ENCODE measurements at places on chromosomes 12 and 14.

DNA sequence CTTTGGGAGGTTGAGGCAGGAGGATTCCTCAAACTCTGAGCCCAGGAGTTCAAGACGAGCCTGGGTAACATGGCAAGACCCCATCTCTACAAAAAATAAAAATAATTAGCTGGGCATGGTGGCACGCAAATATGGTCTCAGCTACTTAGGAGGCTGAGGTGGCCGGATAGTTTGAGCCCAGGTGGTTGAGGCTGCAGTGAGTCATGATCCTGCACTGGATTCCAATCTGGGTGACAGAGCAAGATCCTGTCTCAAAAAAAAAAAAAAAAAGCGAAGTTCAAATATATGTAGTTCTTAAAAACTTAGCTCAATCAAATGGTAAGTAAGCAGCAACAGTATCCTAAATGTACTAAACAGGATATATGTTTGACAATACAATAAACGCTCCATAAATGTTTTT, 85.5 kb upstream of the SSTR1 start:
- DNase-seq, result no peak

- DNase-seq, result no peak
These were observed 78.0 kb downstream of the IFNG start for GRCh38 chr12:68081561-68081960.

DNA sequence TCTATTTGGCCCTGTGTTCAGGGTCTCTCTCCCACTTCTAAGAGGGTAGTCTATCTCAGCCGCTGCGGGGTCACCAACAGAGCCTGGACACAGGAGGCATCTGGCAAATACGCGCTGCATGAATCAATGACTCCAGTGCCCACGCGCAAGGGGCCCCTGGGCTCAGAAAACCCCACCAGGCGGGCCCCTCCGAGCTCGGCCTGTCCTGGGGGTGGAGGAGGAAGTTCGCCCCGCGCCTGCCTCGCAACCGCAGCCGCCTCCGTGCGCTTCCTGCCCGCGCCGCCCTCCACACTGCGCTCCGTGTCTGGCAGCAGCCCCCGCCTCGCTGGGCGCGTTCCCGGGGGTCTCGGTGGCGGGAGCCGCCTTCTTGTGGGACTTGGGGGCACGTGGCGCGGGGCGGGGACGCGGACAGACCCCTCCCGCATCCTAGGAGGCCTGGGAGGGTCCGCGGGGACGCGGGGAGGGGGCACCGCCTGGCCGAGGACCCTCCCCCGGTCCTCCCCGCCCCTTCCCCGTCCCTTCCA, 811 bp upstream of the FBRSL1 start:
- peak; percentile 67 for DNase-seq

DNA sequence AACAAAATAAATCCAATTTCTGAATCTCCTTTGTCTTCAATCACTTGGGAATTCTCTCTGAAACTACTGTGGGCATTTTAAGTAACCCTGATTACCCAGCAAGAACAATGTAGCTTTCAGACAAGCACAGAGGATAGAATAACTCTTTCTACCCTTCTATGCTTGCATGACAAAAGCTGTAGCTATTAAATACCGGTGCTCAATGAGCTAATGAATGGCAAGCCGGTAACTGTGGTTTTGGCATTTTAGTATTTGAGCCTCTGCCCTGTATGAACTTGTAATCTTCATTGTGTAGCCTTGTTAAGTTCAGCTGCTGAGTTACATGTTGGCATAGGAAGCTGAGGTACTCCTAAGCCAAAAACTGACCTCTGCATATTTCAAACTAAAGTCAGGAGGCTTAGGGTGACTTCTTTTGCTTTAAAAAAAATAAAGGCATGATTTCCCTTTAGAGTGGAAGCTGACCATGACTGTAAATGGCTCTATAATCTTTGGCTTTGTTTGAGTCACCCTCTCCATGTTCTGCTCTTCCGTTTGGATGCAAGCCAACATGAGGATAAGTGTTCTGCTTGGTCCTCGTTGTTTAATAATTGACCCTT, 171.0 kb upstream of the HIF1A start:
- no peak for DNase-seq
